Fibroblast of lung (primary cell): ENCODE measurements at places on chromosomes 5 and 9. TPM values are rescaled to one million over a fixed set of nuclear protein-coding genes. Genes with fewer than 3 reads are reported as not detected.

DNA sequence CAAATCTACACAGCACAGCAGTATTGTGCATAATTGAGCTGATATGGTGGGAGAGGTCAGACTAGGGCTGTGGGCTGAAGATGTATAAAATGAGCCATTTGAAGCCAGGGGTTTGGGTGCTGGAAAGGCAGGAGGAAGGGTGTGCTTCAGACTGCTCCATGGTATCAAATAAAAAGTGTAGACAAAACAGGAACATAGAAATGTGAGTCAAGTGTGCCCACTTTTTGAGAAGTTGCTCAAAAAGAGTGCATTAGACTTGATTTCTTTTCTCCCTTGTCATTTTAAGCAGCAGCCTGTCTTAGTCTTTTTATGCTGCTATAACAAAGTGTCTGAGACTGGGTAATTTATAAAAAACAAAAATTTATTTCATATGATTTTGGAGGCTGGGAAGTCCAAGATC lies 55.8 kb upstream of the ZFAND5 start:
- no peaks in the 10 kb centered on the region for H3K36me3 ChIP-seq
- no peaks in the 10 kb centered on the region for H3K27me3 ChIP-seq
- no peaks in the 10 kb centered on the region for H3K4me1 ChIP-seq
- H3K4me3 ChIP-seq: no peak overlapping the region

DNA sequence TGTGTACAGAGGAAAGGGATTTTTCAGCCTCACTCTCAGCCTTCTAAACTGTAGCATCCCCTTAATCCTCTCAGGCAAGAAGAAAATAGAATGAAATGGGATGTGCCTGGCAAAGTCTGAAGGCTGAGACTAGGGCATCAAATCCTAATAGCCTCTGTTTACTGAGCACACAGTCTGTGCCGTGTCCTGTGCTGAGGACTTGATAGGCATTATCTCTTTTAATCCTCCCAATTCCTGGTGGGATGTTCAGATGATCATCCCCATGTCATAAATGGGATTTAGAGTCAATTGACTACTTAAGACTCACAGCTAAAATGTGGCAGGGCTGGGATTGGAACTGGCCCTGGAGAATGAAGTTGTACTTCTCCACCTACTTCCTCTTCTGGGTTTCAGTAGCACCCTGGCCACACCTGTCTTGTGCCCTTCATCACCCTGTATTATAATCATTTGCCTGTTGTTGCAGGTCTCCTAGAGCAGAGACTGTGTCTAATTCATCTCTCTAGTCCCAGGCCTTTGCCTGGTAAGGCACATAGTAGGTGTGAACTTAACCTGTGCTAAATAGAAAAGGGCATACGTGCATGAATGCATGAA lies 81.0 kb downstream of the WWC1 start:
- no peaks in the 10 kb centered on the region for H3K27me3 ChIP-seq
- no peak overlapping the region for H3K4me3 ChIP-seq
- no peaks in the 10 kb centered on the region for H3K36me3 ChIP-seq
- no peak for DNase-seq
- no peaks in the 10 kb centered on the region for H3K4me1 ChIP-seq

- DNase-seq: peak; percentile 40
- H3K27ac ChIP-seq: no peak overlapping the region
- no peaks in the 10 kb centered on the region for H3K27me3 ChIP-seq
- no peaks in the 10 kb centered on the region for H3K36me3 ChIP-seq
Observed at GRCh38 chr5:109876030-109876725, 186.5 kb downstream of the MAN2A1 start.

DNA sequence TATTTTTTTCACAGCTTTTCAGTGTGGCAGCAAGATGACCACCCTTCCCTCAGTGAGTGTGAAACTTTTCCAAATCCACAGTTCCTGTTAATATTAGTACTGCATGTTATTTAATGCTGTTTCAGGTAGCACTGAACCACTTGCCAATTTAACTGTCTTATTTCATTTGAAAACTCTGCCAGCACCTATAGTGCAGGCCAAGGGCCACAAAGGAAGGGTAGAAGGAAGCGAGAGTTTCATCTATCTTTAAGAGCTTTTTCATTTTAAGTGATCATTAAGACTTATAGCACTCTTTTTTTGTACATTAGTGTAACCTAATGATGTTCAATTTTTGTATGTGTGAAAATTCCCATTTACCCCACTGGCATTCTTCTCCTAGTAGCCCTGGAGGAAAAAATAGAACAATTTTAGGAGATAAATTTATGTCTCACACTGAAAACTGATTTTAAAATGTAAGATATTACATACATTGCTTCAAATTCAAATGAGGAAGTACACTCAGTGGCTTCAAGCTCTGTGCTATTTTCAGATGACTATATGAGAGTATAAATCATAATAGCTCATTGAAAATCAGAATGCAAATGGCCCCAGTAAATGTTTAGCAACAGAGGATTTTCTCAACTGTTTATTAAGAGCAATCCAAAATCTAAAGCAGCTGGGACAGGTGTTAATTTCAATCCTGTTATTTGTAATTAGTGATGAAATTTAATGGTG lies 820.5 kb downstream of the PTPRD start:
- no peak overlapping the region for H3K27ac ChIP-seq
- no peaks in the 10 kb centered on the region for H3K27me3 ChIP-seq
- no peaks in the 10 kb centered on the region for H3K4me1 ChIP-seq
- no peak for DNase-seq
- H3K4me3 ChIP-seq: no peak overlapping the region

The FAM174A gene
- 14.9 and 20.0 TPM in 2 replicates for total RNA-seq

The F2RL2 gene
- total RNA-seq: 13.1 and 82.6 TPM in 2 replicates

GRCh38 chr5:43833961-43834360 lies 231.0 kb downstream of the NNT start:
- no peak for DNase-seq
- no peak overlapping the region for H3K27ac ChIP-seq
- H3K27me3 ChIP-seq: no peaks in the 10 kb centered on the region
- H3K4me1 ChIP-seq: no peaks in the 10 kb centered on the region

DNA sequence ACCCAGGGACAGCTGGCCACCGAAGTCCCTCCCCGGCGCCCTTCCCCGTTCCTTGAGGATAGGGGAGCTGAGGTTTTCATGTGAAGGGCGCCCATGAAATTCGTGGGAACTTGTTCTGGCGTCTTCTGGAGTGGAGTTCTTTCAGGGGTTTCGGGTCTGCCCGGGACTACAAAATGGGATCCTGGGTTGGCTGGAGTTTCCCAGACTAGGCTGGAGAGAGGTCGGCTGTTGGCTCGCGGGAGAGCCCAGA lies 3.6 kb upstream of the RGMB start:
- H3K27ac ChIP-seq: peak overlapping the region; percentile 95
- peak overlapping the region; percentile 54 for H3K4me3 ChIP-seq
- H3K36me3 ChIP-seq: peaks cover 2% of the 10 kb centered on the region
- DNase-seq: no peak
- peaks cover 4% of the 10 kb centered on the region for H3K4me1 ChIP-seq
- H3K27me3 ChIP-seq: no peaks in the 10 kb centered on the region

GRCh38 chr9:92295240-92295790 lies 1.8 kb upstream of the IARS1 start:
- no peak for DNase-seq
- H3K36me3 ChIP-seq: peaks cover 6% of the 10 kb centered on the region
- H3K4me1 ChIP-seq: peaks cover 2% of the 10 kb centered on the region
- no peaks in the 10 kb centered on the region for H3K27me3 ChIP-seq
- H3K27ac ChIP-seq: no peak overlapping the region
- no peak overlapping the region for H3K4me3 ChIP-seq

- no peaks in the 10 kb centered on the region for H3K36me3 ChIP-seq
- H3K4me3 ChIP-seq: no peak overlapping the region
- DNase-seq: no peak
- no peaks in the 10 kb centered on the region for H3K4me1 ChIP-seq
- no peaks in the 10 kb centered on the region for H3K27me3 ChIP-seq
Observed at GRCh38 chr9:112252194-112252593, 77.1 kb upstream of the SUSD1 start.

GRCh38 chr9:68961587-68961986 lies 52.3 kb downstream of the PRKACG start:
- H3K27me3 ChIP-seq: no peaks in the 10 kb centered on the region
- no peak for DNase-seq
- no peak overlapping the region for H3K27ac ChIP-seq
- H3K36me3 ChIP-seq: no peaks in the 10 kb centered on the region
- H3K4me3 ChIP-seq: no peak overlapping the region

The TAS2R1 gene
- not detected in 2 replicates for total RNA-seq

The SNCB gene
- total RNA-seq: 0.17 TPM in 1 of 2 replicates, not detected in the other

DNA sequence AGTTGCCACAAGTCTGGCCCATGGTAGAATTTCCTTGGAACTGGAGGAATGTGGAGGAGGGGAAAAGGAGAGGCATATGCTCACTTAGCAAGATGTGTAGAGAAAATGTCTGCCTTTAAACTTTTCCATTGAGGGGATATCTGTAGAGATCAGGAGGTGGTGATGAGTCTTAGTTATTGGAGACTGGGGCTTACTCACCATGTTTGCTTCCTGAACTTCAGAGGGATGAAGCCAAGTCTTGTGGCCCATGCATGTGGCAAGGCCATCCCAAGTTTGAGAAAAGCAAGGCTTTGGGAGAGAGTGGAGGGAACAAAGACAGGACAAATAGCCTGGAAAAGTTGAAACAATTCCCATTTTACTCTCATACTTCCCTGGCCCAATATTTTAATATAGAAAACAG lies 124.5 kb downstream of the GDNF start:
- no peak overlapping the region for H3K4me3 ChIP-seq
- DNase-seq: peak; percentile 40
- no peaks in the 10 kb centered on the region for H3K36me3 ChIP-seq
- H3K27ac ChIP-seq: no peak overlapping the region

GRCh38 chr9:70639853-70640814 lies 225.7 kb upstream of the KLF9 start:
- peak; percentile 74 for DNase-seq
- H3K4me3 ChIP-seq: no peak overlapping the region
- no peaks in the 10 kb centered on the region for H3K36me3 ChIP-seq

The PROB1 gene
- total RNA-seq: 0.77 and 1.5 TPM in 2 replicates

GRCh38 chr5:86964889-86965288 lies 302.8 kb upstream of the RASA1 start:
- no peak overlapping the region for H3K27ac ChIP-seq
- DNase-seq: no peak
- no peaks in the 10 kb centered on the region for H3K36me3 ChIP-seq
- H3K4me1 ChIP-seq: no peaks in the 10 kb centered on the region

The DMRTA1 gene
- total RNA-seq: 0.26 and 0.83 TPM in 2 replicates

- no peaks in the 10 kb centered on the region for H3K27me3 ChIP-seq
- H3K4me3 ChIP-seq: no peak overlapping the region
- H3K4me1 ChIP-seq: peaks cover 3% of the 10 kb centered on the region
- peak; percentile 73 for DNase-seq
Observed at GRCh38 chr9:120583958-120584369, 4.0 kb upstream of the CDK5RAP2 start.

- H3K27me3 ChIP-seq: peaks cover 8% of the 10 kb centered on the region
- H3K36me3 ChIP-seq: no peaks in the 10 kb centered on the region
- H3K27ac ChIP-seq: no peak overlapping the region
- H3K4me1 ChIP-seq: no peaks in the 10 kb centered on the region
Observed at GRCh38 chr5:36696059-36696673, 89.8 kb downstream of the SLC1A3 start.

GRCh38 chr5:119578937-119579336 lies 50.4 kb upstream of the FAM170A start:
- peak; percentile 1 for DNase-seq
- no peaks in the 10 kb centered on the region for H3K36me3 ChIP-seq

The FGF10 gene
- 110 and 154 TPM in 2 replicates for total RNA-seq

The WDR31 gene
- 3.1 and 4.0 TPM in 2 replicates for total RNA-seq

DNA sequence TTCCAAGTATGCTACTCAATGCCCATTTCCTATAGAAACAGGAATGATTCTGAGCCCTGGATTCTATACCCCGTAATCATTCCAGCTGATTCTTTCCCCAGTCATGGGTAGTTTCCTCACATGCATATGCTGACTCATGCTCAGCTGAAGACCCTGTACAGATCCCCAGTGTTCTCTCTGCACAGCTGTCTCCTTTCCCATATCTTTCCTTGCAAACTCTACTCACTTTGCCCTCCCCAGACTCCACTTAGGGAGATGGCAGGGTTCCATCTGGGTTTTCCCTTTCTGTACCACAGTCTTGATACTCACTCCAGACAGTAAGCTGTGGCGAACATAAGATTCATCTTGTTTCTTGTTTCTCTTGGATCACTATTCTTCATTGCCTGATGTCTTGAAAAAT lies 357.6 kb downstream of the RAB3C start:
- no peak overlapping the region for H3K27ac ChIP-seq
- no peaks in the 10 kb centered on the region for H3K27me3 ChIP-seq
- H3K36me3 ChIP-seq: no peaks in the 10 kb centered on the region
- no peak overlapping the region for H3K4me3 ChIP-seq
